ENCODE measurements at places on chromosomes 13 and 19. TPM values are rescaled to one million over a fixed set of nuclear protein-coding genes. Genes with fewer than 3 reads are reported as not detected.

The KLF2 gene
- 82.3 TPM for total RNA-seq

The IGFL2 gene
- 1.8 TPM for total RNA-seq

The LAMP1 gene
- total RNA-seq = 73.7 TPM

The EML2 gene
- total RNA-seq = 18.7 TPM

The ZGLP1 gene
- total RNA-seq = not detected

The SCEL gene
- not detected for total RNA-seq

The ERICH4 gene
- total RNA-seq = not detected

The FKBP8 gene
- total RNA-seq = 345 TPM

The ARL11 gene
- total RNA-seq = 0.63 TPM

The GRIN3B gene
- not detected for total RNA-seq

The ZNF440 gene
- total RNA-seq = 4.5 TPM

The RINL gene
- total RNA-seq = 5.5 TPM

The ERCC2 gene
- total RNA-seq = 8.6 TPM

The CKM gene
- total RNA-seq = 6,121 TPM

The CGB8 gene
- total RNA-seq = not detected

The CALR3 gene
- total RNA-seq = not detected

The PGLYRP1 gene
- not detected for total RNA-seq

The ZNF554 gene
- 3.5 TPM for total RNA-seq

The KL gene
- 2.4 TPM for total RNA-seq

The ATP7B gene
- total RNA-seq = 6.5 TPM

The OR10H1 gene
- total RNA-seq = not detected

The CD33 gene
- 2.3 TPM for total RNA-seq

The PRODH2 gene
- not detected for total RNA-seq

The BST2 gene
- total RNA-seq = 35.3 TPM

The ZNF571 gene
- 2.3 TPM for total RNA-seq

The SIGLEC12 gene
- not detected for total RNA-seq

The KPNA3 gene
- 42.0 TPM for total RNA-seq

The LRRC8E gene
- total RNA-seq = 1.5 TPM

The ZNF415 gene
- total RNA-seq = 24.7 TPM

The GFY gene
- total RNA-seq = not detected

The PIK3R2 gene
- 19.0 TPM for total RNA-seq

The WTIP gene
- 32.3 TPM for total RNA-seq

The LGALS16 gene
- total RNA-seq = not detected

The ACP5 gene
- total RNA-seq = 3.6 TPM

The KIR3DL2 gene
- not detected for total RNA-seq

The GRAMD1A gene
- 37.7 TPM for total RNA-seq

The PSG11 gene
- total RNA-seq = not detected

The RHPN2 gene
- total RNA-seq = 5.9 TPM

The PGLYRP2 gene
- total RNA-seq = not detected

The FRY gene
- total RNA-seq = 183 TPM

The SLC10A2 gene
- not detected for total RNA-seq

The PHLDB3 gene
- 7.7 TPM for total RNA-seq

The C19orf73 gene
- 5.9 TPM for total RNA-seq

The SYT3 gene
- 0.59 TPM for total RNA-seq
